Fibroblast of gingiva (primary cell): ENCODE measurements at places on chromosomes 2 and 18.

GRCh38 chr2:119544939-119545475, 758 bp downstream of the CFAP221 start:
- no peak for DNase-seq

GRCh38 chr2:170717991-170718589, 3.0 kb downstream of the SP5 start:
- no peak for DNase-seq

DNA sequence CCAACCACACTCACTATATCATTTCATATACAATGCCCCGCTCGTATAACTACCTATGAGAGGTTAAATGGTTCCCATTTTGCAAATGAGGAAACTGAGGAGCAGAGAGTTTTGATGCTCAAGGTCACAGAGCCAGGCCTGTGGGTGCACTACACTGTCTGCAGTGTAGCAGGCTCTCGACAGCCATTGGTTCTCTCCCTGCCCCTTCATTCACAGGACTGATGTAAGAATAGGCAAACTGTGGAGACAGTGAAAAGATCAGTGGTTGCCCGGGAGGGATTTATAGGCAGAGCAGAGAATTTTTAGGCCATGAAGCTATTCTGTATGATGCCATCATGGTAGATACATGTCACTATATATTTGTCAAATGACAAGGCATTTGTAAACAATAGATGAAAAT, 39.0 kb upstream of the LBH start:
- no peak for DNase-seq

GRCh38 chr2:112630268-112630667, 15.5 kb upstream of the SLC20A1 start:
- no peak for DNase-seq

- no peak for DNase-seq
Observed at GRCh38 chr2:207819839-207820784, 50.4 kb upstream of the FZD5 start.

DNA sequence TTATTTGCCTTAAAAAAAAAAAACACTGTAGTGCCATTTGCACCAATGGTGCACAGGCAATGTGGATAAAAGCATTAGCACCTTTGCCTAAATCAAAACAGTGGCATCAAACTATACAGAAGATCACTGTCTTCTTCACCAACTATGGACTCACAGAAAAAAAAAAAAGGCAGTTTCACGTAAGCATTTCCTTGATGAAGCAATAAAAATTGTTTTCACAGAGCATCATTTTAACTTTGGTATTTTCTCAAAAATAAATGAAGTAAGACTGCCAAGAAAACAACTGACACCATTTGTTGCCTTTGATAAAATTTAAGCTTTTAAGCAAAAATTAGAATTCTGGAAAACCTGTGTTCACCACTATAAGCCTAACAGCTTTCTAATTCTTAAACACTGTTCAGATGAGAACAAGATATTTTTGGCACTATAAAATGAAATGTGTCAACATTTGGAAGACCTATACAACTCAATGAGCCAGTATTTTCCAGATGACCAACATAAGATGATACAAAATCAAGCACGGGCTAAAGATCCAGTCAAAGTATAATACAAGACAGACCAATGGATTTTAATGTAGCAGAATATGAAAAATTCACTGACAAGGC, 21.1 kb downstream of the METTL8 start:
- peak; percentile 52 for DNase-seq

DNA sequence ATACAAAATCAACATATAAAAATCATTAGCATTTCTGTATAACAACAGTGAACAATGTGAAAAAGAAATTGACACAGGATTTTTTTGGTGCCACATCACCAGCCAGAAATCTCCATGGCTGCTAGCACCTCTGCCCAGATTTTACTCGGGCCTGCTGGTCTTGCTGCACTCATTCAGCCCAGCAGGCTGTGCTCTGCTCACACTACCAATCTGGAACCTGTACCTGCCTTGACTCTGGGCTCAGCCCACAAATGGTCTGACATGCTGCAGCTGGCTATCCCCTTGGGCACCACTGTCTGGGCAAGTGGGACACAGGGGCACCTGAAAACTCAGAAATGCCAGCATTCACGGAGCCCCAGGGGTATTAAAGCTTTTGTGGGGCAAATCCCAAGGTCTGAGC, 392.5 kb upstream of the NRXN1 start:
- no peak for DNase-seq

DNA sequence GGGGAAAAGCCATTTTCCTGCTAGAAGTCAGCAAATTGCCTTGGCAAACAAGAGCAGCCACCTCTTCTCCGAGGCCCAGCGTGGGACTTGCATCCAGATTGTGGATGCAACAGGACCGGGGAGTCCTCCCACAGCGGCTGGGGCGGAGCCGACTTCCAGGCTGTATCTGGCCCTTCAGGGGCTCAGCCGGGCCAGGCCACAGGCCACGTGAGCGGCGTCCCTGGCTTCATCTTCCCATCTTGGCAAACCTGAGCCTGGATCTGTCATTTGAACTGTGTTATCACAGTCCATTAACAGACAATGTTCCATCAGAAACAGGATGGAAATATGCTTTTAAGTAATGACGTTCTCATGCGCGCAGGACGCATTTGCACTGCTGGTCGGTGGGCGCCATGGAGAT, 483.5 kb upstream of the SALL3 start:
- DNase-seq = no peak

DNA sequence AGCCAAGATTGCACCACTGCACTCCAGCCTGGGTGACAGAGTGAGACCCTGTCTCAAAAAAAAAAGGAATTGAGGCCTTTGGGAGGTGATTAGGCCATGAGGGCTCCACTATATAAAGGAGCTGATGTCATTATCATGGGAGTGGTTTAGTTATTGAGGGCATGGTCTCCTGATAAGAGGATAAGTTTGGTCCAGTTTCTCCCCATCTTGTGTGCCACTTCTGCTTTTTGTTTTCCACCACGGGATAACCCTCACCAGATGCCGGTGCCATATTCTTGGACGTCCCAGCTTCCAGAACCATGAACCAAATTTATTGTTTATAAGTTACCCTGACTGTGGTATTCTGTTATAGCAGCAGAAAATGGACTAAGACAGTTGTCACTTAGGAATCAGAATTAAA, 125.8 kb downstream of the C1D start:
- no peak for DNase-seq

DNA sequence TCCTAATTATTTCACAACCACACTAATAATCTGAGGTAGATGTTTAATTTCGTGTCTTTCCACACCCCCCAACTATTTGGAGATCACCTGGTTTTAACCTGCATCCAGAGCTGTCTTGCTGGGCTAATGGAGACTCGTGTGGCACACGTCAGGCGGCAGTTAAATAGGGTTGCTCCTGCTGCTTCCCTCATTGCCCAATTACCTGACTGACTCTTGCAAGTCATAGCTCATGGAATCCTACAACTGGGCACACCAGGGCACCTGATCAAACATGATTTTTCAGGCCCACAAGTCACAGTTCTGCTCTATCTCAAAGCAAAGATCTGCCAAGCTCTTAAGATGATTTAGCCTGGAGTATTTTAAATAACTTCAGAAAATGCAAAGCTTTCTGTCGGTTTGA, 1430.4 kb upstream of the ACVR2A start:
- no peak for DNase-seq

GRCh38 chr2:72765997-72766609, 59.7 kb downstream of the EXOC6B start:
- no peak for DNase-seq

DNA sequence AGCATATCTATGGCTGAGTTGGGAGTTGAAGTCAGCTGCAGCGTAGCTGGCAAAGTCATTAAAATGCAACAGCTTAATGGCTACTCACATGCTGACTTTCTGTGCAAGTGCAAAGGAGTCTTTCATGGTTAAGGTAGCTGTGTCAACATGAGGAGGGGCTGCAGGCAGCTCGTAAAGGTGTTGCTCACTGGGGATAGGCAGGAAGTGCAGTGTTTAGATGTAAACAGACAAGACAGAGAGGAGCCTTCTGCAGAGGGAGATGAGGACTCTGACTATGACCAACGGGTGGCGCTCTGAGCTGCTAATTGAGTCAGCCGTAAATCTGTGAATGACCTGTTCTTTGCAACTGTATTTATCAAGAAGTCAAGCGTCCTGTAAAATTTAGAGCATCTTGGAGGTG, 22.3 kb upstream of the CAVIN2 start:
- DNase-seq = peak; percentile 24

DNA sequence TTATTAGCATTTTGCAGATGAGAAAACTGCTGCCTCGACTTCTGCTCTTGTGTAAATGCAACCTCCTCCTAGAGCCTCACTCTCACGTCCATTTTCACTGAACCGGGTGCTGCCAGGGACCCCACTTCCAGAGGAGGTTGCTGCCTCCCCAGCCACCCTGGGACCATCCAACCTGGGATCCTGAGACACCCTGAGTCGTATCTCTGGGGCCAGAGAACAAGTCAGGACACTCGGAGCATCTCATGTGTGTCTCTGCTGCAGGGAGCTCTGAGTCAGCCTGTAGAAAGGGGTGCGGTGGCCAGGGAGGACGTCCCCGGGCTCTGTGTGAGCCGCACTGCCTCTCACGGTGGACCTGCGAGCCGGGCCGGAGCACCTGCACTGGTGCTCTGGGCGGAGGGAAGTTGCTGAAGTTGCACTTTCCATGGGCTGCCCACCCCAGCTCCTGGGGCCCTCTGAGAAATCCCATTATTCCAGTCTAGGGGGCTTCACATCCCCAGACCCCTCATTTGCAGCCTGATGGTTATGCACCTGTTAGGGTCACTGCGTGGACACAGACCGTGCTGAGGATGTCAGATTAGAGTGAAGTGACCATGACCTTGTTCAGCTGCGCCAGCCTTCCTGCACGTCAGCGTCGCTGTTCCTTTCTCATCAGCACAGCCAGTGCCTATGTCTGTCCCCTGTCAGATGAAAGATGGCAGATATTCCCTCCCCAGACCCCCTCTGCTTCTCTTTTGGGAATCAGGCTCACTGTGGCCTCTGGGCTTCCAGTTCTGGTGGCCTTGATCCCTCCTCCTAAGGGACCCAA, 230.4 kb downstream of the KLHL29 start:
- no peak for DNase-seq

- peak; percentile 87 for DNase-seq
Observed at GRCh38 chr2:15169326-15170069, 391.6 kb downstream of the NBAS start.

DNA sequence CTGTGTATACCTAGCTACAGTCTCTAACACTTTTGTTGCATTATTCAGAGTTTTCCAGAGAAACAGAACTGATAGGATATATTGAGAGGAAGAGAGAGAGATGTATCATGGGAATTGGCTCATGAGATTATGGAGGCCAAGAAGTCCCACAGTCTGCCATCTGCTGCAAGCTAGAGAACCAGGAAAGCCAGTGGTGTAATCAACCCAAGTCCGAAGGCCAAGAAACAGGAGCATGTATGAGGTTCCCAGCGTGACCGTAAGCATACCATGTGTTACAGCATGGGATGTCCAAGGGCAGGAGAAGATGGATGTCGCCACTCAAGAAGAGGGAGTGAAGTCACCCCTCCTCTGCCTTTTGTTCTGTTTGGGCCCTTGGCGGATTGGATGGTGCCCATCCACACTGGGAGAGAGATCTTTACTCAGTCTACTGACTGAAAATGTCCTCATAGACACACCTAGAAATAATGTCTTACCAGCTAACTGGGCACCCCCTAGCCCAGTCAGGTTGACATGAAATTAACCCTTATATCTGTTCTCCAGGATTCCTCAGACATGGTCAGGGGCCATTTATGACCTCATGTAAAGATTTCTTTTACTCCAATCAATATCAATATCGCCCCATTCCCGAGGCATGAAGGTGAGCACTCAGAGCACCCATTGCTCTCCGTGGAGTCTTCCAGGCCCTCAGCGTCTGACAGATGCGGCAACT, 179.6 kb downstream of the CTIF start:
- no peak for DNase-seq

DNA sequence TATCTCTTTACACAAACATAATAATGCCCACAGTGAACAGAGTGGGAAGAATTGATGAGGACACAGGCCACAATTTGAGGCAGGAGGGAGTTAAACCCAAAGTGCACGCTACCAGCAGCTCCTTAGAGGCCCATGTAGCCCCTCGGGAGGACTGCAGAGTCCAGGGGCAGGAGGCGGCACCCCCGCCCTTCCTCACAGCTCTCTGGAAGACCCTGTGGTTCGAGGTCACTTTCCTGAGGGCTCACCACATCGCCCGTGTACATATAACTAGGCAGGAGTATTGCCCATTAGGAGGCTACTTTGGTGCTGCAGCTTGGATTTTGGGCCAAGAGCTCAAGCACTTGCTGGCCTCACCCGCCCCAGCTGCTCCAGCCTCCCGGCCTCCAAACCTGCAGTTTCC, 22.2 kb upstream of the CIDEA start:
- no peak for DNase-seq

DNA sequence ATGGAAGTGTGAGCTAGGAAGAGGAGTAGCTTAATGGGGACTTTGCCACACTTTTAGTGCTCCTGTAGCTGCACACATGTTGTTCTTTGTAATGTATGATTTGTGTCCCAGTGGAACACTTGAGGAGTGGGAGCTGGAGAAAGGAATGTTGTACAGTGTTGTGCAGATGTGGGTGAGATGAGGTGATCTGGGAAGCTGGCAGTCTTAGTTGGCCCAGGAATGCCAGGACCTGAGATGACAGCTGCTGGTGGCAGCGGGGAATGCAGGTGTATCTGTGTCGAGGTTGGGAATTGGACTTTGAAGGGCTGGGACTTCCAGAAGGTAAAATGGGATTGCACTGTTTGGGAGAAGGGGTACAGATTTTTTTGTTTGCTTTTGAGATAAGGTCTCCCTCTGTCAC, 23.6 kb downstream of the NEDD4L start:
- no peak for DNase-seq

DNA sequence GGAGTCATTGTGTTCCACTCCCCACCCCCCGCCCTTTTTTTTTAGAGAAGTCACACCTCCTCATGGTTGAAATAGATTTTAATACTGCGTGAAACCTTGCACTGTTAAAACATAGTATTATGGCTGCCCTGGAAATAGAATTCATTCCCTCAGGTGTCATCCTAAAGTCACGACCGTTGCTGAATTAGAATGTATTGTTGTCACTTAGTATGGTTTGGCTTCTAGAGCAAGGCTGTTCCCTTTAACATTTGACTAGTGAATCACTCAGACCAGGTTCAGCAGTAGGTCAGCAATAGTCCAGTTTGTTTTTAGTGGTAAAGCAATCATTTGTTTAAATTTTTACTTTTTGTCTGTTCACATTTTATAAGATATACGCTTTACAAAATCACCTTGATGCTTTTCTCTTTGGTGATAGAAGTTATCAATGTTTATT, 1.2 kb downstream of the BABAM2 start:
- no peak for DNase-seq

- peak; percentile 3 for DNase-seq
Observed at GRCh38 chr18:69626643-69627242, 226.1 kb downstream of the DOK6 start.

- DNase-seq = no peak
Observed at GRCh38 chr2:241817126-241817820, 8.3 kb downstream of the NEU4 start.

- DNase-seq = peak; percentile 75
Observed at GRCh38 chr2:46257476-46257875, 39.7 kb upstream of the EPAS1 start.
